Activated naive CD8-positive, alpha-beta T cell treated with anti-CD3 and anti-CD28 coated beads, Interleukin-2, amount 10 ng/mL, durations not matched to agents 7 days and 5 days (primary cell): ENCODE measurements at places on chromosomes 12 and 14. TPM values are rescaled to one million over a fixed set of nuclear protein-coding genes. Genes with fewer than 3 reads are reported as not detected.

KRT85 gene
- not detected for total RNA-seq

SLC39A2 gene
- 0.25 TPM for total RNA-seq

PTHLH gene
- not detected for total RNA-seq

SLC25A47 gene
- total RNA-seq = not detected

PTPRQ gene
- total RNA-seq = not detected

GPX2 gene
- not detected for total RNA-seq

- DNase-seq = no peak
Measured at GRCh38 chr12:20280515-20280914, 87.8 kb upstream of the PDE3A start.

- DNase-seq = no peak
Measured at GRCh38 chr14:69363055-69363454, 35.0 kb downstream of the ERH start.

DNA sequence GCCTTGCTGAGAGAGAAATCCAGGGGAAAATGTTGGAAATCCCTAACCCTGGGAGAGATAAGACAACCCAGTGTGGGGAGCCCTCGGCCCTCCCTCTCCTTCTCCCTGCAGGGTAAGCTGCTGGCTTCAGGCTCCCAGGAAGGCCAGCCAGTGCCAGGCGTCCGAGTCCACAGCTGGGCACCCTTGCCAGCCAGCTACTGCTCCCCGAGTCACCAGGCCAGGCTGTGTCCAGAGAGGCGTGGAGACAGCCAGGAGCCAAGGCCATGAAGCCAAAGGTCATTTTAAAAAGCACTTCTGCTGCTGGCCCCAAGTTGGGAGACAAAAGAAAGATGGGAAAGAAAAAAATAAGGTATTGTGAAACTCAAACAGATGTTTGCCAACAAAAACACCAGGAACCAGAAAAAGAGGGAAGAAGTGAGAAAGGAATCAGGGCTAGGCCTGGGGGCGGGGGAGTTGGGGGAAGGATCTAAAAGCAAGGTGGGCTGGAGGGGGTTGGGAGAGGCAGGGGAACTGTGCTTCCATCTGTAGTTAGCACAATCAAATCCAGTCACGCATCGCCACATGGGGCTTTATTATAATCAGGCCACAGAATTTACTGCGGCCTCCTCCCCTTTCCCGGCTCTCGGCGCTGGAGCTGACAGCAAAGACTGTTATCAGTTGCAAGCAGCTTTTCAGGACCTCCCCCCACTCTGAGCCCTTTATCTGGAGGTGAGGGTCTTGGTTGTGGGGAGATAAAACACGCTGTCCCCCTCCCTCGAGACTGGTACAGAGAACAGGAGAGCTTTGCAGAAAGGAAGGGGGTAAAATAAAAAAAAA, 33.5 kb downstream of the RBM19 start:
- no peak for DNase-seq

- DNase-seq = no peak
Measured at GRCh38 chr12:77850698-77851097, 20.0 kb downstream of the NAV3 start.

- DNase-seq = no peak
Measured at GRCh38 chr14:69190191-69190590, 1.1 kb upstream of the EXD2 start.

DNA sequence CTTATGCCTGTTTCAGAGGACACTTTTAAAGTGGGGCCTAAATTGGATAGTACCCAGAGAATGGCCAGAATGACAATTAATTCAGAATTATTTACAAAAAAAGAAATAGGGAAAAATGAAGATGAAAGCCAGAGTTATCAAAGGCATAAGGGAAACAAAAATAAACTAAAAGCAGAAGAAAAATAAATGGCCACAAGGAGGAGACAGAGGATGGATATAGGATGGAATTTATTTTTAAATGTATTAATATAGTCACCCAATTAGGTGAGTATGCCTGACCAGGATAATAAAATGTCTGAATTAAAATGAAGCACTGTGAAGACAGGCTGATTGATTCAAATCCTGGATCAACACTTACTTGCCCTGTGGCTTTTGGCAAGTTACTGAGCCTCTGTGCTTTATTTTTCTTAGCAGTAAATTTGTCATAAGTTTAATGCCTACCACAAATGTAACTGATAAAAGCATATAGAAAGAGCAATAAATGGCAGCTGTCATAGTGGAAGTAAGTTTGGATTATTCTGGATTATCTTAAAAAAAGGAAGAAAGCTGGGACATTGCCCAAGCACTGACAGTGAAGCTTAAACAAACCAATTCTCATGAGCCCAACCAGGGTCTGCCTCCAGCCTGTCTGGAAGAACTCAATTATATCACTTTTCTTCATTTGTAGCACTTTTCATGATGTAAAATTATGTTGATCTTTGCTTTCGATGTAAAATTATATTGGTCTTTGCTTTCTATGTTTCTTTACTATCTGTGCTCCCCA, 3.5 kb downstream of the CLEC9A start:
- no peak for DNase-seq

DNA sequence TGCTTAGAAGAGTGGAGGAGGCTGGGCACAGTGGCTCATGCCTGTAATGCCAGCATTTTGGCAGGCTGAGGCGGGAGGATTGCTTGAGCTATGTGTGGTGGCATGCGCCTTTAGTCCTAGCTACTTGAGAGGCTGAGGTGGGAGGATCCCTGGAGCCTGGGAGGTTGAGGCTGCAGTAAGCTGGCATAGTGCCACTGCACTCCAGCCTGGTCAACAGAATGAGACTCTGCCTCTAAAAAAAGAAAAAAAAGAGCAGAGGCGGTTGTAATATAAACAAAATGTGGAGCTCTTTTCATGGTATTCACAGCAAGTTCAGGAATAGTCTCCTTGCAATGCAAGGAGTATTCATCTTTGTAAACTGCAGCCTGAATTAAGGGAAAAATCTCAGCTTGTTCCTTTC, 27.2 kb downstream of the ARID2 start:
- DNase-seq = no peak

DNA sequence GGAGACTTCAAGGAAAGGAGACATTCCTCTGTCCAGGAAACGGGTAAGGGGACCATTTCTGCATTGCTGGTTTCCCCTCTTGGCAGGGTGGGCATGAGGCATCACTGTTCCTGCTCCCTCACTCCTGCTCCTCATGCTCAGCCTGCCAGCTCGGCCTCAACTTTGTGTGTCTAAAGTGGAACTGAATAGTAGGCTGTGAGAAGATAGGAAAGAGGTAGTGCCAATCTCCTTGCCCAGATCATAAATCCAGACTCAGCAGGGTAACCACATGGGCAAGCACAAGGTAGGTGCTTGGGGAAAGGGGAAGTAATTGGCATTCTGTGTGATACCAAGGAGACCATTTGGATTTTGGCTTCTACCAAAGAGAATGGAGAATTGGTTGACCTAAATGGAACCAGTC, 2.6 kb downstream of the LTB4R start:
- DNase-seq = no peak

GRCh38 chr12:22056607-22057006, 10.6 kb downstream of the CMAS start:
- DNase-seq = no peak

DNA sequence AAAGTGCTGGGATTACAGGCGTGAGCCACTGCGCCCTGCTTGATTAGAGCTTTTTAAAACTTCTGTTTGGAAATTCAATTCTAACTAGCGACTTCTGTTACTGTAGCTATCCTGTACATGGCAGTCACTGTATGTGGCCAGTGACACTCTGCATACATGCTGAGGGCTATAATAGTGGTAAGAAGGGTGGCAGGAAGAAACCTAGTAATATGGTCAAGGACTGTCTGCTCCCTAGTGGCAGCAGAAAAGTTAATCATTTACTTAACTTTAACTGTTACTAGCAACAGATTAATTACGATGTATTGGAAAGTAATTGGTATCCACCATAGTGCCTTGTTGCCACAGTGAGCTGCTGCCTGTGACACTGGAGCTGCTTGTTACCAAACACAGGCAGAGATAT, 149.0 kb downstream of the KITLG start:
- no peak for DNase-seq

DNA sequence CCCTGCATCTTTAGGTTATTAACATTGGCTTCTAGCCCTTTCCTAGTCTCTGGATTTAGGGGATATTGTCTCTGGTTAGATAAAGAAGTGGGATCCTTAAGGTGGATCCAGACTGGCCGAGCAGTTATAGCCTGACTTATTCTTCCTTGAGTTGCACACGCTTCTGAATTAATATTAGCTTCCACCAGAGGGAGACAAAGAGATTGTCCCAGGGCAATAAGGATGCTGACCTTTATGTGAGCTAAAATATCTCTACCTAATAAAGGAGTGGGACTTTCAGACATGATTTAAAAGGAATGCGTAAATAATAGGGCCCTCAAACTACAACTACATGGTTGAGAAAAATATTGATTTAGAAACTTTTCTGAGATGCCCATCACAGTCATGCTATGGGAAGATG, 139.7 kb downstream of the SLCO1B3 start:
- no peak for DNase-seq

GRCh38 chr12:23253191-23253590, 628.2 kb downstream of the ETNK1 start:
- DNase-seq = no peak

DNA sequence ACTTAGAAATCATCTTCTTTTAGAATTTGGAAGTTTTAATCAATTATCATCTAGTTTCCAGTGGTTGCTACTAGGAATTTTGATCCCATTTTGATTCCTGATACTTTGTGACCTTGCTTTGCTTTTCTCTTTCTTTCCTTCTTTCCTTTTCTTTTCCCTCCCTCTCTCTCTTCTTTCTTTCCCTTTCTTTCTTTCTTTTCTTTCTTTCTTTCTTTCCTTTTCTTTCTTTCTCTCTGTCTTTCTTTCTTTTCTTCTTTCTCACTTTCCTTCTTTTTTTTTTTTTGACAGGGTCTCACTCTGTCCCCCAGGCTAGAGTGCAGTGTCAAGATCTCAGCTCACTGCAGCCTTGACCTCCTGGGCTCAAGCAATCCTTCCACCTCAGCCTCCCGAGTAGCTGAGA, 81.5 kb upstream of the OSBPL8 start:
- DNase-seq = no peak

- DNase-seq = no peak
Measured at GRCh38 chr14:20415782-20416206, 2.5 kb upstream of the TEP1 start.

DNA sequence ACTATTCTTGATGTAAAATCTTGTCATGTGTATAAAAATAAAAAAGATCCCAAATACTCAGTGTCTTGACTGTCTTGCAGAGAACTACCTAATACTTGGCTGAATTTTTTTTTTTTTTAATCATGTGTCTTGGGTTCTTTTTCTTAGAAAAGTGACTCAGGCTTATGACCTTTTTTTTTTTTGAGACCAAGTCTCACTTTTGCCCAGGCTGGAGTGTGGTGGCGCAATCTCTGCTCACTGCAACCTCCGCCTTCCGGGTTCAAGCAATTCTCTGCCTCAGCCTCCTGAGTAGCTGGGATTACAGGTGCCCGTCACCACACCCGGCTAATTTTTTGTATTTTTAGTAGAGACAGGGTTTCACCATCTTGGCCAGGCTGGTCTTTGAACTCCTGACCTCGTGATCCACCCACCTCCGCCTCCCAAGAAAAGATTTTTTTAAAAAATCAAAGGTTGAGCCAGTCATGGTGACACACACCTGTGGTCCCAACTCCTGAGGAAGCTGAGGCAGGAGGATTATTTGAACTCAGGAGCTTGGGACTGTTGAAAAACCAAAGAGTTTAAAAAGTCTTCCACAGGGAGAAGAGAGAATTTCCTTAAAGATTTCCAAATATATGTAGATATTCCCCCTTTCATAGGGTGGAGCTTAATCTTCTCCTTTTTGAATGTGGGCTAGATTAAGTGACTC, 17.7 kb upstream of the TDG start:
- DNase-seq = no peak

DNA sequence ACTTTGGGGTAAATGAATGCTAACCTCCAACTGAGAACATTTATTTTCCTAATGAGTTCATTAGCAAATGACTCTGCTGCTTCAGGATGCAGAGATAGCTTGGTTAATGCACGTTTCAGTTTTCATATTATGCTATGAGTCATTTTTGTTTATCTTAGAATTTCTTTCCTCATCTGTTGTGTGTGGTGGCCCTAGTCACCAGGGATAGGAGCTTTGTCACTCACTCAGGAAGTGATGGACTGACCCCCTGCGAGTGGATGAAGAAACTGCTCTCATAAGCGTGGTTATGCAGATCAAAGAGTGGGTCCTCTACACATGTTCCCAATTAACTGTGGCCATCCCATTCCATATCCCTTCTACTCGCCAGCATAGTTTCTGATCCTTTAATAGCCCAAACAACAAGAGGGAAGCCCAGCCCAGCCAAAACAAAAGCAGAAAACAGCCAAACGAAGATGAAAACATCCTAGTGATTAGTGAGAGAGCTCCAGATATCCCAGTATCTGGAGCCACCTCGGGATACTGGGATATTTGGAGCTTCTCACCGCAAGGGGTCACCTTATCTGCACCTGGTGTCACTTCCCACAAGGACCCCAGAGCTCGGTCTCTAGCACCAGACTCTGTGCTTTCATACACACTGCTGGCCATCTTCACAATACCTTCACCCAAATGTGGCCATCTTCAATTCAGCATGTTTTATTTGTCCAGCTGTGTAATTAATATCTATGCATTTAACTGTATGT, 8.6 kb downstream of the TC2N start:
- no peak for DNase-seq

GRCh38 chr12:129753586-129753985, 150.2 kb downstream of the TMEM132D start:
- no peak for DNase-seq

DNA sequence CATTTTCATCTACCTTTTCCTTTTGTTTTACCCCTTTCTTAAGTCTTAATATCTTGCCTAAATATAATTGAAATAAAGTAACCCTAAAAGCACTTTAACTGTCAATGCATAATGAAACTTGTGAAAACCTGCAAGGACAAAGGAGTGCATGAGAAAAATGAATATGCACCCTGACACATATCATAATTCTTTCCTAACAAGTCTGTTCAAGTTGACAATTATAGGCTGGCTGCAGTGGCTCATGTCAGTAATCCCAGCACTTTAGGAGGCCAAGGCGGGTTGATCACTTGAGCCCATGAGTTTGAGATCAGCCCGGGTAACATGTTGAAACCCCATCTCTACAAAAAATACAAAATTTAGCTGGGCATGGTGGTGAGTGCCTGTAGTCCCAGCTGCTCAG, 65.4 kb downstream of the FGD6 start:
- no peak for DNase-seq

DNA sequence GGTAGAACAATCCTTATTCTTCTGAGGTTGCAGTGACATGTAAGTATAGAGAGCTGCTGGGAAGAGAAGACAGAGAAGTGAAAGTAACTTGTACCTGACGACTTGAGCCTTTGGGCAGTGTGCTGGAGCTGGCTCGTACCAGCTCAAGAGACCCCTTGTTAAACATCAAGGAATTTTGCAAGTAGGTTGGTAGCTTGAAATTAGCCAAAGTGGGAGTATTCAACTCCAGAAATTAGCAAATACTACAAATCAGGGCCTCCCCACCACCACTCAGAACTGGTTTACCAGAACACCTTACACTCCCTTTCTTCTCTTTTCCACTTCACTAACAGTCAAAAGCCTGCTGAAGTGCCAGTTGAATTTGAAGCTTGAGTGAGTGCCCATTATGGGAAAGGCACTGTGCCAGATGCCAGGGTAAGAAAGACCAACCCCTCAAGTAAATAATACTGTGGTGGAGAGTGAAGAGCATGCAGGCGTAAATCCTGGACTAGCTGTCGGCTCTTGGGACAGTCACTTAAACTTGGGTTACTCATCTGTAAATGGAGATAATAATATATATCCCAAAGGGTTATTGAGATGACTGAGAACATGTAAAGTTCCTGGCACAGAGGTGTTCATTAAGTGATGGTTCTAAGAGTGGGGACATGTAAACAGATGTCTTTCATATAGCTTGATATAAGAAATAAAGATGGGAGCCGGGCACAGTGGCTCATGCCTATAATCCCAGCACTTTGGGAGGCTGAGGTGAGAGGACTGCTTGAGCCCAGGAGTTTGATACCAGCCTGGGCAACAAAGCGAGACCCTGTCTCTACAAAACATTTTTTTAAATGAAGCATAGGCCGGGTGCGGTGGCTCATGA, 27.0 kb upstream of the EID3 start:
- DNase-seq = no peak
